ENCODE measurements at places on chromosomes 6 and 20. TPM values are rescaled to one million over a fixed set of nuclear protein-coding genes. Genes with fewer than 3 reads are reported as not detected.

DNA sequence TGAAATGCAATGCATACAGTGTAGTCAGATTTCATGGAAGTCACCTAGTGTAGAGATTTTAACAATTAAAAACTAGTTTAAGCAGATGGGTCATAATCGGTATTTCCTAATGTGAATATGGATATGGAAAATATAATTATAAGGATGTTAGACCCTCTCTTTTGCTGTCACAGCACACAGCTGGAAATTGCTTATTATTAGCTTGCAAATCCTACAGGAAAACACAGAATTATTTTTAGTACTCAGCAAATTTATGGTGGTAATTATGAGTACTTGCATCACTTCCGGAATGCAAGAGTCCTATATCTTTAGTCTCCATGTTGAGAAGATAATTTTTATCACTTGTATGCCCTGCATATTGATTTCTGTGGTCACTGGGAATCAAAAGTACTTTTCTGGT lies 993.6 kb downstream of the KIF16B start:
- H3K36me3 ChIP-seq = no peaks in the 10 kb centered on the region
- no peak overlapping the region for H3K4me3 ChIP-seq
- no peak overlapping the region for H3K27ac ChIP-seq
- no peak for DNase-seq
- H3K27me3 ChIP-seq = no peaks in the 10 kb centered on the region
- H3K4me1 ChIP-seq = no peaks in the 10 kb centered on the region

KHDC1L gene
- not detected for total RNA-seq

DNA sequence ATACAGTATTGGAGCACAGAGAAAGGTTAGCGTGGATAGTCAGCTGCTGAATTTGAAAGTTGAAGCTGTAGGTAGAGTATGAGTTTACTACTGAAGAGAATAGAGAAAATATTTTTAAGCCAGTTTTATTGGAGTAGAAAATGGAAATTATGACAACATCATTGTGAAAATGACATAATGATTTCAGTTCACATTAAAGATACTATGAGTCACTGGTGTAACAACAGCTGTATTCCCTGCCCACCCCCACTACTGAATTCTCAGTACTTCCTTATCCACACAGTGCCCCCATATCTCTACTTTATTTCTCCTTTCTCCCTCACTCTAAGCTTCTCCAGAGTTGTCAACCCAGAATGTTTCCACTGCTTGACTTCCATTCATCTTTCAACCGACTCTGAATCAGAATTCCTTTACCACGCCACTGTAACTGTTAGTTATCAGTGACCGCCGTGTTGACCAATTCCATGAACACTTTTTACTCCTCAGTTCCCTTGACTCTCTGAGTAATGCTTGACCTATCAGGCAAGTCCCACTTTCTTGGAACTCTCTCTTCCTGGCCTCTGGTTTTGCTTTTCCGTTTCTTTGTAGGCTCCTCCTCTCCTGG lies 139.6 kb downstream of the AIG1 start:
- H3K4me3 ChIP-seq = no peak overlapping the region
- H3K36me3 ChIP-seq = peaks cover 12% of the 10 kb centered on the region
- H3K27me3 ChIP-seq = no peaks in the 10 kb centered on the region
- peaks cover 23% of the 10 kb centered on the region for H3K4me1 ChIP-seq
- no peak overlapping the region for H3K27ac ChIP-seq

CCDC170 gene
- not detected for total RNA-seq

DNA sequence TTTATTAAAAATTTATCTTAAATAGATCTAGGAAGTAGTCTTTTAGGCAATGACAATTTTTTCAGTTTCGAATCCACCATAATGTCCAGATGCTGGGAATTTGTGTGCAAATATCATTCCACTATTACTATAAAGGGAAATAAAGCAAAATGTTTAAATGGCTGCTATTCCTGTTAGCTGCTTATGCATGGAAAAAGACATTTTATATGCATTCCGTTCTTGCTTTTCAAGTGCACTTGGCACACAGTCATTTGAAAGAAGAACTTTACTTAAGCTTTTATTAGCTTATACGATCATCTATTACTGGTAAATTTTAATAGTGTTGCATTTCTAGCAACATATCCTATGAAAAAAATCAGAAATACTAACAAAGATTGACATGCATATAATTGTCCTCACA lies 42.0 kb downstream of the PRL start:
- no peak overlapping the region for H3K4me3 ChIP-seq
- DNase-seq = no peak
- H3K4me1 ChIP-seq = no peaks in the 10 kb centered on the region
- no peaks in the 10 kb centered on the region for H3K27me3 ChIP-seq

THBD gene
- not detected for total RNA-seq

BTBD9 gene
- total RNA-seq = 24.9 TPM

FAXC gene
- total RNA-seq = not detected

DNA sequence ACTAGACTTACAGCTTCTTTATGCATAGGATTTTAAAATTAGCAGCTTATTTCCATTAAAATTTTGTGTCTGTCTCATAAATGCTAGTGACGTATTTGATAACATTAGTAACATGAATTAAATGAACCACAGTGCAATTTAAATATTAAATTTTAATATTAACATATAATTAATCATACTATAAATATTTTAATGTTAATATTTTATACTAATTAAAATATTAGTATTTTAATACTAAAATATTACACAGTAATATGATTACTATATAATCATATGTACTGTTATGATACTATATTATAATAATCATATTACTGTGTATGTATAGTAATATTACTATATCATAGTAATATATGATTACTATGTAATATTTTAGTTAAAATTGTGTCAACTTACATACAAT lies 73.7 kb downstream of the CHD6 start:
- no peaks in the 10 kb centered on the region for H3K27me3 ChIP-seq
- no peak for DNase-seq
- no peak overlapping the region for H3K27ac ChIP-seq
- no peak overlapping the region for H3K4me3 ChIP-seq
- H3K4me1 ChIP-seq = no peaks in the 10 kb centered on the region

- no peak overlapping the region for H3K27ac ChIP-seq
- DNase-seq = no peak
- no peaks in the 10 kb centered on the region for H3K36me3 ChIP-seq
Observed at GRCh38 chr20:61297986-61298385, 45.9 kb downstream of the CDH4 start.

- peaks cover 5% of the 10 kb centered on the region for H3K36me3 ChIP-seq
- no peaks in the 10 kb centered on the region for H3K27me3 ChIP-seq
- no peak overlapping the region for H3K27ac ChIP-seq
Observed at GRCh38 chr20:21137078-21137477, 11.2 kb downstream of the KIZ start.

- no peaks in the 10 kb centered on the region for H3K4me1 ChIP-seq
- no peak for DNase-seq
- H3K27me3 ChIP-seq = no peaks in the 10 kb centered on the region
- H3K4me3 ChIP-seq = no peak overlapping the region
- H3K36me3 ChIP-seq = no peaks in the 10 kb centered on the region
Observed at GRCh38 chr6:135791441-135791840, 60.1 kb upstream of the PDE7B start.

- H3K27me3 ChIP-seq = no peaks in the 10 kb centered on the region
- peaks cover 35% of the 10 kb centered on the region for H3K4me1 ChIP-seq
- peak; percentile 34 for DNase-seq
- no peak overlapping the region for H3K27ac ChIP-seq
- H3K4me3 ChIP-seq = peak overlapping the region; percentile 79
Observed at GRCh38 chr20:32482442-32483261, 102.5 kb downstream of the NOL4L start.

COL21A1 gene
- not detected for total RNA-seq

DNA sequence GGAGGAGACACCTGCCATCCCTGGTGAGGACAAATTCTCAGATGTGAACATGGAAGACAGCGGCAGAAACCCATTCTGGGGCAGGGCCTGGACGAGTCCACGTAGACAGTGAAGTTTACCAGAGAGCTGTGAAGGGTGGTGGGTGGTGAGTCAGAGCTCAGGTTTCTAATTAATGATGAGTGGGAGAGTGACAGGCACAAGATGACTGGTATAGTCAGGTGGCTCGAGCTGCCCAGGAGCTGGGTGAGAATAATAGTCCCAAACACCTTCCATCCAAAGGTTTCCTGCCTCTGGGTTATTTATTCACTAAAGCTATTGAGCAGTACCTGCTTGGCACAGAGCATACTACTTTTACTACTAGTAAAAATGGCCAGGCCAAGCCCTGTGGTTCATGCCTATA lies 6.0 kb downstream of the TLDC2 start:
- no peaks in the 10 kb centered on the region for H3K36me3 ChIP-seq
- peaks cover 19% of the 10 kb centered on the region for H3K4me1 ChIP-seq
- no peak overlapping the region for H3K4me3 ChIP-seq
- DNase-seq = no peak

DNA sequence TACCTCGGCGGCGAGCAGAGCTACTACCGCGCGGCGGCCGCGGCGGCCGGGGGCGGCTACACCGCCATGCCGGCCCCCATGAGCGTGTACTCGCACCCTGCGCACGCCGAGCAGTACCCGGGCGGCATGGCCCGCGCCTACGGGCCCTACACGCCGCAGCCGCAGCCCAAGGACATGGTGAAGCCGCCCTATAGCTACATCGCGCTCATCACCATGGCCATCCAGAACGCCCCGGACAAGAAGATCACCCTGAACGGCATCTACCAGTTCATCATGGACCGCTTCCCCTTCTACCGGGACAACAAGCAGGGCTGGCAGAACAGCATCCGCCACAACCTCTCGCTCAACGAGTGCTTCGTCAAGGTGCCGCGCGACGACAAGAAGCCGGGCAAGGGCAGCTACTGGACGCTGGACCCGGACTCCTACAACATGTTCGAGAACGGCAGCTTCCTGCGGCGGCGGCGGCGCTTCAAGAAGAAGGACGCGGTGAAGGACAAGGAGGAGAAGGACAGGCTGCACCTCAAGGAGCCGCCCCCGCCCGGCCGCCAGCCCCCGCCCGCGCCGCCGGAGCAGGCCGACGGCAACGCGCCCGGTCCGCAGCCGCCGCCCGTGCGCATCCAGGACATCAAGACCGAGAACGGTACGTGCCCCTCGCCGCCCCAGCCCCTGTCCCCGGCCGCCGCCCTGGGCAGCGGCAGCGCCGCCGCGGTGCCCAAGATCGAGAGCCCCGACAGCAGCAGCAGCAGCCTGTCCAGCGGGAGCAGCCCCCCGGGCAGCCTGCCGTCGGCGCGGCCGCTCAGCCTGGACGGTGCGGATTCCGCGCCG lies 994 bp downstream of the FOXC1 start:
- H3K4me3 ChIP-seq = peak overlapping the region; percentile 86
- H3K36me3 ChIP-seq = peaks cover 3% of the 10 kb centered on the region
- H3K27me3 ChIP-seq = peaks cover 55% of the 10 kb centered on the region
- no peak overlapping the region for H3K27ac ChIP-seq

DNA sequence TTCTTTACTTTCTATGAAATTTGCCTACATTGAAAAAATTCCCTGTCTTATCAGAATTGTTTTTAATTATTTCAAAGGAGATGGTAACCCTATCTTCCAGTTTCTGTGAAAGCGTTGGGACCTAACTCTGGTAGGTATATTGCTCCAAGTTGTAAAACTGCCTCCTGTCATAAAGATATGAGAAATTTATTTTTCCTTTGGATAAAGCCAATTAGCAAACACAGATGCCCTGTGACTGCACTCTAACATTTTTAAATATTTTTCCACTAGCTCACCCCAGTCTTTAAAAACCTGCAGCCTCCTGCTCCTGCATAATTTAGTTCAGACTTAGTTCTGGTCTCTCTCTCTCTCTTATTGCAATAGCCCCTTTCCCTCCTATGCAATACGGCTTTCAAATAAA lies 39.0 kb upstream of the CRISP1 start:
- H3K27me3 ChIP-seq = no peaks in the 10 kb centered on the region
- no peak overlapping the region for H3K27ac ChIP-seq
- H3K4me1 ChIP-seq = no peaks in the 10 kb centered on the region
- H3K4me3 ChIP-seq = no peak overlapping the region
- DNase-seq = no peak

CST11 gene
- not detected for total RNA-seq

DNA sequence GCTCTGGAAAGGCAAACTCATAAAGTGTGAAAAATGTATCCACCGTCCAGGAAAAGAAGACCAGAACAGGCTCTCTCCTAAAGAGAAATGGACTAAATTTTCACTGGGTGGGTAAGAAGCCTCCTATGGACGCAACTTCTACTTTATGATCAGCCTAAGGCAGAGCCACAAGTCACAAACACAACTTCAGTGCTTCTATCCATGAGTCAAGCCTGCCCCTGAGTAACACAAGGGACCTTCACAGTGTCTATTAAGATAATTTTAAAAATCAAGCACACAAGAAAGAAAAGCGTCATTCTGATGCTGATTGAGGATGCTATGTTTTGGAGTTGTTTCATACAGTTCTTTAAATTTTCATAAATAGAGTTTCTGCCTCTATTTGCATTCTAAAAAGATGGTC lies 601.7 kb upstream of the ARID1B start:
- peaks cover 6% of the 10 kb centered on the region for H3K36me3 ChIP-seq
- peak overlapping the region; percentile 98 for H3K27ac ChIP-seq
- peaks cover 17% of the 10 kb centered on the region for H3K4me1 ChIP-seq
- no peak for DNase-seq

- no peak for DNase-seq
- H3K27ac ChIP-seq = no peak overlapping the region
- H3K4me3 ChIP-seq = no peak overlapping the region
- no peaks in the 10 kb centered on the region for H3K4me1 ChIP-seq
Observed at GRCh38 chr6:101090281-101090680, 209.2 kb upstream of the ASCC3 start.

CLVS2 gene
- not detected for total RNA-seq

GRCh38 chr6:134122775-134123174 lies 70.4 kb upstream of the SLC2A12 start:
- no peaks in the 10 kb centered on the region for H3K4me1 ChIP-seq
- no peaks in the 10 kb centered on the region for H3K27me3 ChIP-seq
- H3K4me3 ChIP-seq = no peak overlapping the region
- no peaks in the 10 kb centered on the region for H3K36me3 ChIP-seq

DNA sequence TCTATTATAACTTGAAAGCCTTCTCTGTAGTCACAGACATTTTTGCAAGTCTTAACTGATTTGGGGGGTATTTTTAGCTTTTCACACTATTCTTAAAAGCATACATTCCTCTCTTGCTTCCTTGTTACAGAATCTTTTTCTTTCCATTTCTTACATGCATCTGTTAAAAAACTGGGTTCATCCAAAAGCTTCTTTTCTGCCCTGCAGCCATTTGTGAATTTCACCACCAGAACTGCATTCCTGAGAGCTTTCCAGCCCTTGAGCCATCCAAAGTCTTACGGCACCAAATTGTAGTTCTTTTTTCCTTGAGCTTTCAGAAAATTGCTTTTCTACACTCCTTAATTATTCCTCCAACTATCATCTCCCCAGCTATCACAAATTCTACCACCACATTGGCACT lies 19.7 kb upstream of the GSTA4 start:
- H3K4me3 ChIP-seq = no peak overlapping the region
- H3K27ac ChIP-seq = no peak overlapping the region
- DNase-seq = no peak
- H3K4me1 ChIP-seq = no peaks in the 10 kb centered on the region

- DNase-seq = no peak
- no peak overlapping the region for H3K4me3 ChIP-seq
- H3K27me3 ChIP-seq = peaks cover 8% of the 10 kb centered on the region
- no peak overlapping the region for H3K27ac ChIP-seq
Observed at GRCh38 chr20:23541330-23541729, 27.0 kb downstream of the CST9L start.

ESR1 gene
- total RNA-seq = 1.3 TPM

Data from activated T-cell treated with anti-CD3 and anti-CD28 coated beads, Interleukin-2, amount 50 U/mL, for 72 hours (primary cell).